ENCODE measurements at places on chromosomes 16 and 17.
A peak's percentile ranks its signal among the peaks of the same experiment; 100 is the strongest.

- DNase-seq, result no peak
These were observed 48.5 kb downstream of the NSRP1 start for GRCh38 chr17:30165147-30165546.

DNA sequence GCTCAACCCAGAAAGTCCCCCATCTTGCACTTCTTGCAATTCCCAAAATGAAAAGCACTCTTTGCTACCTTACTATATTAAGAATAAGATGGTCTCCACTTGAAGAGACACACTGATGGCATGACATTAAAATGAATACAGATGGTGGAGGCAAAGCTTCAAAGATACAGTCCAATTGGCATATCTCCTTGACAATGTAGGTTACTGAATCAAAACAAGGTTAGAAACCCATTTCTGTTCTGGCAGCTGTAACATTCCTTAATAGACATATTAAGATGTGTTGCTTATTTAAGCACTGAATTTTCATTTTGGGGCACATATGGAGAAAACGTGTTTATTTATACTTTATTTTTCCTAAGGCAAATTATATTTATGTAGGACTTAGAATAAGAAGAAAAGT, 1262.8 kb upstream of the CDH8 start:
- DNase-seq, result no peak

DNA sequence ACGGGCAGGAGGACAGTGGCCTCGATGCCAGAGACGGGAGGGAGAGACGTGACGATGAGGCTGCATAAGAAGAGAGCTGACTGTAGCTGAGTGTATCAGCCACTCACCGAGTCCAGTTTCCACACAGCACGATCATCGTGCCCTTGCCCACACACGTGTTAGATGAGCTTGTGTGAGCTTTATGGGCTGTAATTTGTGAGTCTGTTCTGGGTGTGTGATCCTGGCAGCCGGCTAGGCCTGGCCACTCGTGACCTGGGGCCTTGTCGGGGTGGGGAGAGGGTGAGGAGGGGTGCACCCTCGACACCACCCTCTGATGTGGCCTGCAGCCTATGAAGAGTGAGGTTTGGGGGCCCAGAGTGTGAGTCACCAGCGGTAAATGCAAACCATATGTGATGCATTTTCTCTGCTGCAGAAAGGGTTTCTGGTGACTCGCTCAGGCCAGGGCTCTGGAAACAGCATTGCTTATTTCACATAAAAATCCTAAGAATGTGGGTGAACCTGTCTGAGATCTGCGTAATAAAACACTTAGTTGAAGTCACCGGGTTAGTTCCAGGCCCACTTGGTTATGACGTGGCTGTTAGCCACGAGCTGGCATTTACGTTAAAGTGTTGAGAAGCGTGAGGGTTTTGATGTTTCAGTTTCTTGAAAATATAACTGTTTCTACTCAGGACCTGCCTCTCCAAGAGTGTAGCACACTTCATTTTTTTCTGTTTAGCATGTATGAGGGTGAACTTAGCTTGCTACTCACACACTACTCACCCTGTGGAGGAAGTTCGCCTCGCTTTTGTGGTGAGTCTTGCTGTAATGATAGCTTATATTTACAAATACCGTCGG, 4.2 kb downstream of the METRNL start:
- no peak for DNase-seq

- no peak for DNase-seq
These were observed 309 bp downstream of the DNAH2 start for GRCh38 chr17:7717756-7718350.

DNA sequence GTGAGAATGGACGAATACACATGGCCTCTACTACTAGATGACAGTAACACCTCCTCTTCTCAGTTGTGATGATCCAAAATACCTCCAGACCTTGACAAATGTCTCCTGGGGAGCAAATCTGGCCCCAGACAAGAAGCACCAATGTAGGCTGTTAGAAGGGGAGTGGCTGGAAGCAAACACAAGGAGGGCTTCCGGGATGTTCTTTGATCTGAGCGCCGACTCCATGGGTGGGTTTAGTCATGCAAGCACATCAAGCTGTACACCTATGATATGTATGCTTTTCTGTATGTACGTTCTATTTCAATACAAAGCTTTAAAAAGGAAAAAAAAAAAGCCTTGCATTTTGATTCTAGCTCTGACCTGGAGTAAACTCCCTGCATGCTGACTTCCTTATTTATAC, 61.4 kb downstream of the ARHGAP17 start:
- no peak for DNase-seq

- peak; percentile 66 for DNase-seq
These were observed 9.2 kb downstream of the CHMP6 start for GRCh38 chr17:81000631-81001357.

DNA sequence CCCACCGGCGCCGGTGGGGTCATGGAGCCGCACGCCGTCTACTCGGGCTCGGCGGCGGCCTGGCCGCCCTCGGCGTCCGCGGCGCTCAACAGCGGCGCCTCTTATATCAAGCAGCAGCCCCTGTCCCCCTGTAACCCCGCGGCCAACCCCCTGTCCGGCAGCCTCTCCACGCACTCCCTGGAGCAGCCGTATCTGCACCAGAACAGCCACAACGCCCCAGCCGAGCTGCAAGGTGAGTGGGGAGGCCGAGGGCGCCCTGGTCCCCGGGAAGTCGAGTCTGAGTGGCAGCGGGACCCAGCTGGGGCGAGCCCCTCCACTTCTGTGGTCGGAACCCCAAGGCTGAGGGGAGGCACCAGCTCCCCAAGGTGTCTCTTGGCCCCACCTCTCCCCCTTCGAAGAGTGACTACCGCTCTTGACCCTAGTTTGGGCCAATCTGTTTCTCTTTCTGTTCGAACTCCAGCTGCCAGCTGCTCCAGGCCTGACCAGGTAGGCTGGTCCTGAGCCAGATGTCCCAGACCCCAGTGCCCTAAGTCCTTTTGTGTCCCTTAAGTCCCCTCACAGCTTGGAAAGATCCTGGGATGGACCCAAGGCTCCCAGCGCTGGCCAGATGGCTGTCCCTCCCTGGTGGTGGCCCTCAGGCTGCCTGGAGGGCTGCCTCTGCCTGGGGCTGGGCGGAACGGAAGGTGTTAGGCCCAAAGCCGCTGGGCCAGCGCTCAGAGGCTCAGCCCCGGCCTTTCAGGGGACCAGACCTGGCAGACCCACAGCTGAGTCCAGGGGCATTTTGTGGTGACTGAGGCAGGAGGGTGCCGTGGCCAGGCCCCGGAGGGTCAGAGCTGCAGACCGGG, 1.2 kb downstream of the FOXF1 start:
- peak; percentile 33 for DNase-seq

Measured in Right ventricle myocardium inferior (tissue), 1 donor.